AML-193 (cell line): ENCODE measurements at places on chromosomes 16 and 17.

GRCh38 chr17:4554997-4555799, at the start of gene MYBBP1A:
MYBBP1A (minus strand) TSS chr17:4555384; CDS start chr17:4555324, 60 bp downstream.
- peak; percentile 75 for DNase-seq

- no peak for DNase-seq
Observed at GRCh38 chr17:81482673-81483072, 29.9 kb downstream of the ACTG1 start.

DNA sequence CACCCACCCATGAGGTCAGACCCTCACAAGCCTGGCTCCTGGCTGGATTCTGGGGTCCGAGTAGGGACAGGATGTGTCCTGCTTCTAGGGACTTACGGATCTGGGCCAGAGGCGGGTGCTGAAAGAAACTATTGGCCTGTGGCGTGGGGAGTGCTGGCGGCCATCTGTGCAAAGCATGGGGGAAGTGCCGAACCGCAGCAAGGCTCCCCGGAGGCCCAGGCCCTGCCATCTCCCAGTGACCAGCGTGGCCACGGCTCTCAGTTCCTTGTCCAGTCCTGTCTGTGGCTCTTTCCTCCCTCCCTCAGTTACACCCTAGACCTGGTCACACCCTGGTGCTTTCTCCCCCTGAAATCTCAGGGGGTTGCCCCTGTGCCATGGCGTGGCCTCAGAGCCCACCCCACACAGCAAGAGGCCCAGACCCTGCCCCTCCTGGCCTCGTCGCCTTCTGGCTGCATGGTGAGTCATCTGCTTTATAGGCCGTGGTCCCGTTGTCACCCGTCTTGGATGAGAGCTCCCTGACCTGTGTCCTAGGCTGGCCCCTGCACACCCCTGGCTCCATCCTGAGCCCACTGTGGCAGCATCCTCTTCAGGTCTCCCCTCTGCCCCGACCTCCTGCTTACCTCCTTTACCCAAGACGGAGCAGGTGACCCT, 54.5 kb downstream of the PRMT7 start:
- DNase-seq = no peak

GRCh38 chr17:46995841-46996571, 17.0 kb upstream of the RPRML start:
- no peak for DNase-seq

- DNase-seq = no peak
Observed at GRCh38 chr17:38922538-38923297, 2.7 kb upstream of the LASP1NB start.

DNA sequence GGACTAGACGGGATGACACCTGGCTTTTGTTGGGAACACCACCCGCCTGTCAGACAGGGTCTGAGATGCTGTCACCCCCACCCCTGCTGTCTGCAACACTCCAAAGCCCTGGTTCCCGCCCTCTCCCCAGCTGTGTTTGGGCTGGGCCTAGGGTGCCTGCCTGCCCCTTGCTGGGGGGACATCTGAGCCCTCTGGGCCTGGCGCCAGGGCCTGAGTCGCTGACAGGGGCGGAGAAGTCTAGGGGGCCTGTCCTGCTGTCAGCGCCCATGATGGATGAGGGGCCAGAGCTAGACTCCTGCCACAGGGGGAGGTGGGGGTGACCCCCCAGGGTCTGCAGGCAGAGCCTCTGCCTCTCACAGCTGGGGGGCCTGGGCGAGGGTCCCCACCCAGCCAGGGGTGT, 7.6 kb upstream of the PKMYT1 start:
- no peak for DNase-seq

GRCh38 chr16:58222532-58223316, 24.8 kb upstream of the CSNK2A2 start:
- no peak for DNase-seq

DNA sequence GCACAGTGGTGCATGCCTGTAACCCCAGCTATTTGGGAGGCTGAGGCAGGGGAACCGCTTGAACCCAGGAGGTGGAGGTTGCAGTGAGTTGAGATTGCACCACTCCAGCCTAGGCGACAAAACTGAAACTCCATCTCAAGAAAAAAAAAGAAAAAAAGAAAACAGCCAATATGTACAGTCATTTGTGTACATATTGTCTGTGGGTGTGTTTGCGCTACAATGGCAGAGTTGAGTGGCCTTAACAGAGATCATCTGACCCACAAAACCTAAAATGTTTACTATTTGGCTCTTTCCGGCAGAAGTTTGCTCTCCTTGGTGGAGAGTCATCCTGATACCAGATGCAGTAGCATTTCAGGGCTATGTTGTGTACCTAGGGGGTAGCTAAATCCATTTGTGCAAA, 57.9 kb downstream of the ARSG start:
- no peak for DNase-seq

- no peak for DNase-seq
Observed at GRCh38 chr17:35586569-35587073, 501 bp upstream of the AP2B1 start.

DNA sequence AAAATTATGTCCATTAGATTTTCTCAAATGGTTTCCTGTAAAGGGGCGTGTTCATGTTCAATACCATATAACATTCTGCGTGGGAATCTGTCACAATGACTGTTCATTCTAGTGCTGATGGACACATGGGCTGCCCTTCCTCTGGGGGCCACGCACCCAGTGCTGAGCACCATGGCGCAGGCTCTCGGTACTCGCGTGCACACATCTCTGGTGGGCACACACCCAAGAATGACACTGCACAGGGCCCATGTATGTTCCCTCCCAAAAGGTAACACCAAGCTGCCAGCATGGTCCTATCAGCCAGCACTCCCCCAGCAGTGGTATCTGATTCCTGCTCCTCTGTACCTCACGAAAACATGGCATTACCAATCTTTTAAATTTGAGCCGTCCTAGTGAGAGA, 13.7 kb downstream of the B9D1 start:
- no peak for DNase-seq

GRCh38 chr17:4560837-4561256, 470 bp upstream of the GGT6 start:
- DNase-seq = no peak

- DNase-seq = no peak
Observed at GRCh38 chr17:6782244-6782643, 6.2 kb downstream of the FBXO39 start.

DNA sequence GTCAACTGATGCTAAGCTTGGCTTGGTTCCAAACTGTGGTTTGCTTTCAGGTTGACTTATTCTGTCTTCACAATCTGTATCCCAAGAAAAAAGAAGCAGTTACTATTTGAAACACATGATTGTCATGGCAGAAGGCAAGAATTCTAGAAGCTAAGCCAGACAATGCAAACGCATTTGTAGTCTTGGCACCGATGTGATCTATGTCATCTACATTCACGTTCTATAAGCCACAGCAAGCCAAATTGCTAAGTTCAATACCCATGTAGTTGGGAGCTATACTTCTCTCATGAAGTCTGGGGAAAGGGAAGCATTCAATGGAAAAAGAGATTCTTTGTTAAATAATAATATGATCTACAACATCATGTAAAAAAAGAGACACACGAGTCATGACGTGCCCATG, 18.3 kb upstream of the KIF2B start:
- no peak for DNase-seq

- DNase-seq = no peak
Observed at GRCh38 chr16:46650254-46650623, 29.1 kb upstream of the SHCBP1 start.

GRCh38 chr17:74994440-74994839, 7.0 kb downstream of the CDR2L start:
- no peak for DNase-seq

DNA sequence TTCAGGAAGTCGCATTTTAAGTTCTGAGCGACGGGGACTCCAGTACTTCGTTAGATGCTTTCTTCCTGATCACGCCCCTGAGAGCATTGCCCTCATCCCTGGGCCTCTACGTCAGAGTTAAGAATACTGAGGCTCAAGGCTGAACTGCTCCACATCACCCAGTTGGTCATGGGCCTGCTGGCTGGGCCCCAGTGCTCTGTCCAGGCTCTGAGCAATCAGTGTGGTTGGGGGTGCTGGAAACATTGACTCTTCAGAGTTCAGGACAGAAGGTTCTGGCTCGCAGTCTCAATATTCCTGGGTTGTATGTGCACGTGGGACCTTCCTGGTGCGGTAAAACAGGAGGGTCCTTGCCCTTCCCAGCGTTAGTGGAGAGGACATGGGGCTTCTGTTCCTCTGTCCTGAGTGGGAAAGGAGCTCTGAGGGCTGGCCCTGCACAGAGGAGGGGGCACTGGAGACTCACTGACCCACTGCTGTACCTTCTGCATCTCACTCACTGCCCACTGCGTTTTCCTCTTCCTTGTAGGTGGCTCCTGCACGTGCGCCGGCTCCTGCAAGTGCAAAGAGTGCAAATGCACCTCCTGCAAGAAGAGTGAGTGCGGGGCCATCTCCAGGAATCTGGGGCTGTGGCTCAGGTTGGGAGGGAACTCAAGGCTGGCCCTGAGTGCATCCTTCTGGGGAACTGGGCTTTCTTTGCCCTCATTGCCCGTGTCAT, 518 bp downstream of the MT1E start:
- no peak for DNase-seq

GRCh38 chr17:19714542-19715411, 1.6 kb downstream of the SLC47A2 start:
- no peak for DNase-seq

DNA sequence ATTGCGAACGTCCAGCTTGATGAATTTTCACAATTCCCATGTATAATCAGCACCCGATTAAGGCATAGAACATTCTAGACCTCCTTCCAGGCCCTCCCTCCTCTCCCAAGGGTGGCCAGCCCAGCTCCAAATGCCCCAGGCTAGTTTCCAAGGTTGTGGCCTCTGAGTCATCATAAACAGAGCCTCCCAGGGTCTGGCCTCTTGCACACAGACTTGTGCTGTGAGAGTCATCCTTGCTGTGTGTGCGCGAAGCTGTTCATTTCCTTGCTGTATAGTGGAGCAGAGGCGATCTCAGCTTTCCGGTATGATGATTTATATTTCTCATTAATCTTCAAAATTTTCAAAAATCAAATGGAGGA, 20.5 kb upstream of the JPH3 start:
- DNase-seq = peak; percentile 0

GRCh38 chr16:53501216-53501859, 1.7 kb downstream of the AKTIP start:
- DNase-seq = no peak

DNA sequence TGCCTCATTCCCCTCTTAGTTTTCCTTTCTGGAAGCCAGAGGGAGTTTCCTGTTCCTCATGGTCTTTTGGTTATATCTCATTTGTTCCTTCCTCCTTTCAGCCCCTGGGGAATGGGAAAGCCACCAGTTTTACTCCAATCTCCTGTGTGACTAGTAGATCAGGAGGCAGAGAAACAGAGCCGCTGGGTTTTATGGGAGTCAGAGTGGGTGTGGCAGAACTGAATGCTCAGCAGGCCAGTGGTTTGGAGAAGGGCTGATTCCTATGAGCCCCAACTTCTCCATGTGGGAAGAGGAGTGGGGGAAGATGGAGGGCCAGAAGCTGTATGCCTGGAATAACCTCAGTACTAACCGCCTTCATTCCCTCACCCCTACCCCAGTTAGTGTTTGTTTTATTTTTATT, 4.1 kb downstream of the DNAH2 start:
- DNase-seq = no peak

DNA sequence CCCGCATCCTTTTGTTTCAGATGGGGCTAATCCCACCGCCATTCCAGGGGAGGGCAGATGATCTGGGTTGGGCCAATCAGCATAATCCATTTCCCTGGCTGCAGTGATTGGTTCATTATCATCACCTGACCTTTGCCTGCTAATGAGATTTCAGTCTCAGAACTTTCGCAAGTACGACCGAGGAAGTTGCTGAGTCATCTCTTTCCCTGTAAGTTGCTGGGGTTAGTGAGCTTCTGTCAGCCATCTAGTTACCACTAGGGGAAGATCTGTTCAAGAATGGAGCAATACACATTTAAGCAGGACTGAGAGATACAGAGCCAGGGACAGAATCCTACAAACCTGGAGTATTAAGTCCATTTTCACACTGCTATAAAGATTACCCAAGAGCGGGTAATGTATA, 65.3 kb upstream of the NUDT7 start:
- peak; percentile 3 for DNase-seq

DNA sequence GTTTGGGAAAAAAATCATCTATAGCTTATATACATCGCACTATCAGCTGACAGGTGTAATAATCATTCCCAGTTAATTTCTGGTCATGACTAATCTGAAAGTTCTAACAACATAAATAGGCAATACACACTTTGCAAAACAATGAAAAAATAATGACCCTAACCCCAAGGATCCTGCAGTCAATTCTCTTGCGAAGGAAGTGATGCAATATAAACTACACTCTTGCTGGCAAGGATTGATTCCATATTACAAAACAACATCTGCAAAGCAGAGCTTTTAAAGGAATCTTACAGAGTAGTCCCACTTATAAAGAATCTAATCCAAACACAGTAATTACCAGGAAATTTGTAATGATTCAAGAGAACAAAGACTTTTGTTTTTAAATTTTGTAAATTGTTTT, 73.4 kb downstream of the MYO1D start:
- peak; percentile 25 for DNase-seq

GRCh38 chr16:87828907-87829621, 40.2 kb downstream of the SLC7A5 start:
- DNase-seq = no peak

GRCh38 chr16:66856801-66857200, 12.6 kb downstream of the CA7 start:
- no peak for DNase-seq

GRCh38 chr16:84823484-84823883, 3.7 kb downstream of the CRISPLD2 start:
- DNase-seq = no peak

DNA sequence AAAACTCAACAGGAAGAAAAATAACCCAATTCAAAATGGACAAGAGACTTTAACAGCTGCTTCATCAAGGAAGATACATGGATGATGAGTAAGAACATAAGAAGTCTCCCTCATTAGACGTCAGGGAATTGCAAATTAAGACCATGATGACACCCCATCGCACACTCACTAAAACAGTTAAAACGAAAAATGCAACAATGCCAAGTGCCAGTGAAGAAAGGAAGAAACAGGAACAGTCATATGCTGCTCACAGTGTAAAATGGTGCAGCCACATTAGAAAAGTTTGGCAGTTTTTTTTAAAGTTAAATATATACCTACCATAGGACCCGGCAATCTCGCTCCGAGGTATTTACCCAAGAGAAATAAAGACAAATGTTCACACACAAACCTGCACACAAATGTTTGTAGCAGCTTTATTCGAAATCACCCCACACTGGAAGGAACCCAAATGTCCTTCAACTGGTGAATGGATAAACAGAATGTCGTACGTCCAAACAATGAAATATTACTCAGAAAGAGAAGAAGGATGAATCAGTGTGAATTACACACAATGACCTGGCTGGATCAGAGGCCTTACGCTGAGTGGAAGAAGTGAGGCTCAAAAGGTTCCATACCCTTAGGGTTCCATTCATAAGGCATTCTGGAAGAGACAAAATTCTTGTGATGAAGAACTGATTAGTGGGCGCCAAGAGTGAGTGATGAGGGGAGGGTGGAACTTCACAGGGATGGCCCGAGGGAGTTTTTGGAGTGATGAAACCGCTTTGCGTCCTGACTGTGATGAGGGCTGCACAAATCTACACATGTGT, 110.3 kb downstream of the C16orf95 start:
- DNase-seq = no peak

- DNase-seq = peak; percentile 84
Observed at GRCh38 chr17:21124086-21124485, 2.7 kb upstream of the DHRS7B start.

GRCh38 chr17:45332505-45332904, 15.7 kb upstream of the MAP3K14 start:
- no peak for DNase-seq
